CD4-positive, alpha-beta T cell treated with Interleukin-12 subunit alpha and Interleukin-12 subunit beta, for 1 hour (primary cell): ENCODE measurements at places on chromosomes 2 and 18.
A peak's percentile ranks its signal among the peaks of the same experiment; 100 is the strongest.

- DNase-seq: no peak
Observed at GRCh38 chr18:68436485-68436884, 278.4 kb downstream of the TMX3 start.

- DNase-seq: no peak
Observed at GRCh38 chr2:54594048-54594447, 129.4 kb upstream of the EML6 start.

DNA sequence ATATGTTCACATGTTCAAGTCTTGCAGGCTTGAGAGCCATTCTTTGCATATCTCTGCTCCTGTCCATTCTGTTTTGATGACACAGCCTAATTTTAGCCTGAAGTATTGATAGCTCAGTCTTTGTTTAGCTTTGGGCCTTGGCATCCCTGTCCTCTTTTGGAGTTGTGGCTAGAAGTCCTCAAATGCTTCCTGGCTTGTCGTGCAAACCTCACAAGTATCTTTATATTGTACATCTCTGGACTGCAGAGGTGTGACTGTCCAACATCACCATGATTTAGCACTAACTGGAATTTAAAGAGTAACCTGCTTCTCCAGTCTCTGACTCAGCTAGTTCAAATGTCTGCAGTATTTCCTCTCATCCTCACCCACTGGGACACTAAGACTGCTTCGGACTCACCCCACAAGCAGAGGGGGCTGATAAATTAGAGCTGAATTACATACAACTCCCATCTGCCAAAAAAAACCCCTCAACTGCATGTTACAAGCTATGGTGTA is 11.7 kb downstream of the PFN4 start:
- no peak for DNase-seq

DNA sequence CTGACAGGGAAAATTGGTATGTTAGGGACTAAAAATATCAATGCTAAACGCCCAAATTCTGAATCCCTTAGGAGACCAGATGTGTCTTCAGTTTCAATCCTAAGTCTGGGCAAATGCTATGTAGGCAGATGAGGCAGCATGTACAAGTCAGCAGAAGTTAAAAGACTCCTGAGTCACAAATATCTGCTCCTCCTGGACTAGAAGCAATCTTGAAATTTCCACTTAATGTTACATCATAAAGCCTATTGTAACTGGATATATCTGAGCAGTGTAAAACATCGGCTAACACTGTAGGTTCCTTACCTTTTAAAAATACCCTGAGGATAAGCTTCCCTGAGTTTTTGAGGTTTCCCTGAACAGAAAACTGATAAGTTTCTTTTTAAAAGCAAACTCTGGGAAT is 1087.6 kb upstream of the PIK3C3 start:
- DNase-seq: no peak

DNA sequence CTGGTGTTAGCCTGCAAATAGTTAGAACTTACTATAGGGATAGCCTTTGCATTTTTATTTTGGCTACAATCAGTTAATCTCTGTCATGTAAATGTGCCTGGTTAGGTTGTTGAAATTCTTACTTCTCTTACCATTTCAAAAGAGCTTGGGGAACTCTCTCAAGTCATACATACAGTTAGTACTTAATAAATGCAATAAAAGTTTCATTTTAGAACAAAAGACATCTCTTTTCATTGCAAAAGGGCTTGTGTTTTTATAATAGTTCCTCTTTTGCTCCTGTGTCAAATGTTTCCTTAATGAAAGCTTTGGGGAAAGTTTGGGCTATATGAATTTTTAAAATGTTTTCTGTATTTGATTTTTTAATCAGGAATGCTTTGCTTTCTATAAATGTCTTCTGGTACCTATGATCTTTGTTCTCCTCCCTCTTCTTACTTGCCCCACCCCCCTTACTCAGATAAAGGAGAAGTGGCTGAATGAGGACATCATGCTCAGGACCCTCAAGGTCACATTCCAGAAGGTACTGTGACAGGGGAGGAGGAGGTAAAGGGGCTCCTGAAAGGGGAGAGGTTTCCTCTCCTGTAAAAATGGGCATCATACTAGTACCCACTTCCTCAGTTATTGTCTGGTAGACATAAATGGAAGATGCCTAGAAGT is 13.6 kb downstream of the PTPN18 start:
- no peak for DNase-seq

GRCh38 chr2:9247177-9247576 is 40.6 kb downstream of the ASAP2 start:
- DNase-seq: no peak

DNA sequence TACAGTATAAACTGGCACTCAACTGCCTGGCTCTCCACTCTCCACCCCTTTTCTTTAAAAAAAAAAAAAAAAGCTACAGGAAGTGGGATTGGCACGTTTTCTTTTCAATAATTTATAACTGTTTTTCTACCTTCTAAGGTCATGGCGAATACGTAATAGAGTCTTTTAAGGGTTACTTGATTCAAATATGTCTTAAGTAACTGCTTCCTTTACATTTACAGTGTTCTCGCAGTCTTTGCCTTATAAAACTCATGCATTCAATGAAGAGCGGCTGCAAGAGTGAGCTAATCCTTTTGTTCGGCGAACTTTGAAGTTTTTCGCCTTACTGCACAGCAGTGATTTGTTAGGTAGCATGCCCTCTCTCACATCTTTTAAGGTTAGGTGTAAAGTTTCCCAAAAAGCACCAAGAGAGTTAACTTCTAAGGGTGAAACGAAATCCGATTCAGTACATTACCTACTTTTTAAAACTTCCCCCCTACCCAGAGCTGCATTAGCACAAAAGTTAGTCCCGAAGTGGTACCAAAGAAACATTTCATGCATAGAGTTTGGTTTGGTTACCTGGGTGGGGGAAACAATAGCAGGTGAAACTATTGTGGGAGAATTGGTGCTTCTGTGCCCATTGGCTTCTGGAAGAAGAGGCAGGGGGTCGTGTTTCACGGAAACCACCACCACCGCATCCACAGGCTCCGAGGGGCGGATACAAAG is 2.0 kb downstream of the KCTD1 start:
- no peak for DNase-seq

- no peak for DNase-seq
Observed at GRCh38 chr2:148554459-148555247, 89.9 kb upstream of the EPC2 start.

GRCh38 chr2:109499566-109499965 is 114.2 kb downstream of the SEPTIN10 start:
- DNase-seq: no peak

GRCh38 chr2:210477496-210477895 is 937 bp upstream of the LANCL1 start:
- DNase-seq: peak; percentile 10
